ENCODE measurements at places on chromosomes 1 and 21. TPM values are rescaled to one million over a fixed set of nuclear protein-coding genes. Genes with fewer than 3 reads are reported as not detected.

Gene NBPF4
- 0.14 TPM for total RNA-seq

Gene LCE2A
- total RNA-seq, result not detected

Gene CDC20
- total RNA-seq, result 1.4 TPM

Gene TRIM33
- 40.3 TPM for total RNA-seq

Gene SLC26A9
- under 0.01 TPM for total RNA-seq

Gene LPAR3
- total RNA-seq, result 46.8 TPM

Gene RPS6KA1
- total RNA-seq, result 52.6 TPM

Gene CCDC17
- total RNA-seq, result 1.2 TPM

Gene TIE1
- total RNA-seq, result 0.14 TPM

Gene FNDC5
- not detected for total RNA-seq

Gene GBP6
- 82.7 TPM for total RNA-seq

Gene RAB25
- total RNA-seq, result 48.7 TPM

Gene PLA2G5
- not detected for total RNA-seq

Gene KIF2C
- total RNA-seq, result 0.28 TPM

Gene RHD
- not detected for total RNA-seq

Gene LGR6
- under 0.01 TPM for total RNA-seq

Gene CRABP2
- total RNA-seq, result 22.9 TPM

Gene NAV1
- 2.4 TPM for total RNA-seq

Gene ATP1A2
- not detected for total RNA-seq

Gene OR2L13
- total RNA-seq, result not detected

Gene CFAP141
- total RNA-seq, result not detected

Gene CACNA1E
- total RNA-seq, result under 0.01 TPM

Gene RGS5
- 5.1 TPM for total RNA-seq

Gene MYOG
- total RNA-seq, result not detected

Gene DEPDC1
- 0.68 TPM for total RNA-seq

Gene KANK4
- 4.2 TPM for total RNA-seq

Gene GCSAML
- total RNA-seq, result under 0.01 TPM

Gene VANGL1
- total RNA-seq, result 27.9 TPM

Gene STYXL2
- total RNA-seq, result not detected

Gene SPRR4
- total RNA-seq, result not detected

All from nasal cavity respiratory epithelium epithelial cell of viscerocranial mucosa (primary cell).